Sigmoid colon (tissue), 7 donors: ENCODE measurements at places on chromosomes 4 and X. TPM values are rescaled to one million over a fixed set of nuclear protein-coding genes. Genes with fewer than 3 reads are reported as not detected.

DNA sequence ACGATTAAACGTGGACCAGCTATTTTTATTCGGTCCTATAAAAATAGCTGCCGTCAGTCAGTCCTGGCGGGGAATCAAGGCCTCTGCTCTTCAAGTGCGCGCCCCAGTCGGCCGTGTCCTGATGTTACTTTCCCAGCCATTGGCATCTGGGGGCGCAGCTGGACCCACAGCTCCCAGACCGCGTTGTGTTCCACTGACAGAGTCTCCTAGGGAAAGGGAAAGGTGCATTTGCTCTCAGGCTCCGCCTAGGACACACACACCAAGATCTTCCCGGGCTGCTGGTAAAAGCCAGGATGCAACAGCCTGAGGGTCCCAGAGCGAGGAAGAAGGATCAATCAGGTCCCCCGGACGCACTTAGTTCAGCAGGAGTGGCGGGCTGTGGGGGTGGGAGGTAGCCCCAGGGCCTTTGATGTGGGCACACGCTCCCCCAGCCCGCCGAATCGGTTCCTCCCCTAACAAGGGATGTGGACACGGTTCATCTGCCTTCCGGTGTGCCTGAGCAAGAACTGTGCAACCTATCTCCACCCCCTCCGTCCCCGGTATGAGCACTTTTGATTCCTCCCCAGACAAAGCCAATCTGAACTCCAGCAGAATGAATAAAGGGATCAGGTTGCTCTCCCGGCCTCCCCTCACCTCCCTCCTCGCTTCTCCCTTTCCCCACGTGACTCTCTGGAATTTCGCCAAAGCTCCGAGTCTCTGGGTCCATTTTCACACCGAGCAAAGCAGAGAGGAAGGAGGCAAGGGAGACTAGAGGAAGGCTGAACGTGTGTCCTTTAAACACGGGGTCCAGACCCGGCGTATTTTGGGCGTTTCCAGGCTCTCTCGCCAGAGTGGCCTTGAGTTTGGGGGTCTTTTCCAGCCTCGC is 626 bp upstream of the FRAS1 start:
- DNase-seq: peak; percentile 90

DNA sequence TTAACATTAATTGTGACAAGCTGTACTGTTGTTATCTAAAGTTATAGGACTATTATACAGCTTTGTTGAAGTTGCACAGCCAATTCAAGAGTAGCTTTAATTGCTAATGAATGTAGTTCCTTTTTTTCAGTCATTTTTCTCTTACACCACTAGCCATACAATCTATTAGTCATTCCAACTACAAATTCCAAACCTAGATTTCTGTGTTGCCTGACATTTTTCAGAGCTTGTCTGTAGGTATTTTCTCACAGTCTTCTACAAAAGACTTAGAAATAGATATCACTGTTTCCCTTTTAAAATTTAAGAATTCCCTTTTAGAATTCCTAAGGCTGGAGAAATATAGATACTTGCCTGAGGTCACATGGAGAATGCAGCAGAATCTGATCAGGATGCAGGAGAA is 307.0 kb upstream of the HS3ST1 start:
- no peak for DNase-seq

Gene VCX3A
- polyA plus RNA-seq: not detected

DNA sequence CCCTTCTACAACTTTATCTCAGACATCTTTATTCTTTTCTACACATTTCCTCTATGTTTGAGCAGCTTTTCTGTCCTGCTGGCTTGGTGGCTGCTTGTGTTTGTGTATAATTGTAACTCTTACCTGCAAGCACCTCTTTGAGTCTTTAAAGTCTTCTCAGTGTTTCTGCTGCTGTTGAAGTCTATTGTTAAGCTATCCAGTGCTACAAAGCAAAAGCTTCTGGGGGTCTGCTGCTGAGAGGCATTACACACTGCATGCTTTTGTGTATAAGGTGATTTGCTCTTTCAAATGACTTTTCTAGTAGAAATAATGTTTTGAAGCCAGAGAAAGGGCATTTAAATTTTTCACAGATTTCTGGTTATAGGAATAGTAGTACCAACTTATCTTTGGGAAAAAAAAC is 241.8 kb downstream of the DTHD1 start:
- no peak for DNase-seq

Gene RTL5
- polyA plus RNA-seq: 1.6 TPM

DNA sequence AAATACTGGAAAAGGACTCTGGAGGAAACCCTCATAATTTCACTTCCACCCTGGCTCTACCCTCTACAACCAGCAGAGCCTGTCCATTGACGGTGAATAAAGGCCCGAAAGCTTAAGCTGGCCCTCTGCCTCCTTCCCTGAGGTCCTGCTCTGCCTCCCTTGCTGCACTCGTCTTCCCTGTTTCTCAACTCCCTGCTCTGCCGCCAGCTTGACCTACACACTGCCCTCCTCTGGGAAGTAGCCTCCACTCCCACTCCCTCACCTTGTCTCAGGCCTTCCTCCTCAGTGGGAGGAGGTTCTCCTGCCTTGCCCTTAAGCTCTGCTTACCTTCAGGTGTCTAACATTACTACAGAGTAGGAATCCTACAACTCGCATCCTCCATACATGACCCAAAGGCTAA is 608.6 kb upstream of the NR3C2 start:
- no peak for DNase-seq

Gene TBX22
- not detected for polyA plus RNA-seq

DNA sequence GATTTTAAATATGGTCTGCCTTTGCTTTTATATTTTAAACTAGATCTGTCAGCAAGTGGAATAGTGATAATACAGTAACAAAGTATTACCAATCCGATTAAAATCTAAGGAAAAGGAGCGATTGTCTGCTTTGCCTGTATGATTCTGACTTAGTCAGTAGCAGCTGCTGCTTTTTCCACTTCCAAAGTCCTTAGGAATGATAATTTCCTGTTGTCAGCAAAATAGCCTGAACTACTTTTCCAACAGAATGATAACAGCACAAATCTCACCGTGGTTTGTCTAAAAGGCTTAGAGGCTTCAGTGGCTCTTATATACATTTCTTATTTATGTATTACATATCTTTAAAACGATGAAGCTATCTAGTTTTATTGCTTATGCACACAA is 290.0 kb downstream of the ANK2 start:
- no peak for DNase-seq

Gene XPNPEP2
- polyA plus RNA-seq: 2.5 TPM

GRCh38 chrX:9072281-9072680 is 38.4 kb upstream of the FAM9B start:
- DNase-seq: no peak

GRCh38 chr4:113968473-113968872 is 11.0 kb downstream of the ARSJ start:
- no peak for DNase-seq

GRCh38 chrX:147173594-147173993 is 359.1 kb upstream of the CXorf51A start:
- no peak for DNase-seq

GRCh38 chr4:41399231-41399630 is 138.7 kb upstream of the LIMCH1 start:
- no peak for DNase-seq

GRCh38 chr4:139602776-139603360 is 46.8 kb upstream of the SETD7 start:
- DNase-seq: no peak

DNA sequence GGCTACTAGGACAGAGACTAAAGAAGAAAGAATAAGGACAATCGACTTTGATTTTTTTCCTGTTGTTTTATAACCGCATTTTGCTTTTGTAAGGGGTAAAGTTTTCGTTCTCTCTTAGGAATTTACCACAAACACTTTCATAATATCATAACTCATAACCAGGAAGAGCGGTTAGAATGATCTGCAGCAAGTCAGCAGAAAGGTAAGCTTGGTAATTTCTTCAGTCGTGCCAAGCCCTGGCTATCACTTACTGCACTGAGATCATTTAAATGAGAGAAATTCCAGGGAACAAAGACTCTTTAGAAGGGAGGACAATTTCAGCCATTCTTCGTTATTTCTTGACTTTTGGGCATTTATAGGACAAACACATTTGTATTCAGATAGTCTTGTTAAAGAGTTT is 258.1 kb downstream of the UNC5C start:
- no peak for DNase-seq
